ENCODE measurements at places on chromosomes 5 and 9.
A peak's percentile ranks its signal among the peaks of the same experiment; 100 is the strongest.

DNA sequence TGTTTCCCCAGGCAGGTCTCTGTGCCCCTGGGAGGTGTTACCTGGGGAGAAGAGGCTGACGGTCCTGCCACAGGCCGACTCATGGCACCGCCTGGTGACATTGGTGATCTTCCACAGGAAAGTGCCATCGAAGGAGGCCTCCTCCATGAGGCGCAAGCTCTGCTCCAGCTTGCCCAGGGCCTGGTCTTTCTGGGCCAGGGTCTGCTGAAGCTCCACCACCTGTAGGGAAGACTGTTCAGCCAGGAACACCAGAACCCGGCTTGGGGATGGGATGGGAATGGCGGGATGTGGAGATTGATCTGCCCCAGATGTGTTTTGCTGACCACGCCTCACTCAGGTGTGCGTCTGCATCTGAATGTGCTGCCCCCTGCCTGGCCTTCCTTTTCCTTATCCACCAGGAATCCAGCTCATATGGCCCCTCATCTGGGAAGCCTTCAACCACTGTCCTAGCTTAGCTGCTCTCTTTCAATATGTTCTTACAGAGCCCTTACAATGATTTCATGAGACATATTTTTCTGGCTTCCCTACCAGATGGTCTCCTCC is 15.2 kb downstream of the TRAF1 start:
- DNase-seq: no peak

DNA sequence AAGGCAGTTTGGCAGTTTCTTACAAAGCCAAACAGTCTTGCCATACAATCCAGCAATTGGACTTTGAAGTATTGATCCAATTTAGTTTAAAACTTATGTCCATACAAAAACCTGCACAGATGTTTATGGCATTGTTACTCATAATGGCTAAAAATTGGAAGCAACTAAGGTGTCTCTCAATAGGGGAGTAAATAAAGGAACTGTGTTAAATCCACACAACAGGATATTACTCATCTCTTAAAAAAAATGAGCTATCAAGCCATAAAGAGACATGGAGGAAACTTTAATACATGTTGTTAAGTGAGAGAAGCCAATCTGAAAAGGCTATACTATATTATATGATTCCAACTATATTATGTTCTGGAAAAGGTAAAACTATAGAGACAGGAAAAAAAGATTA is 313.6 kb upstream of the CD180 start:
- DNase-seq: no peak

DNA sequence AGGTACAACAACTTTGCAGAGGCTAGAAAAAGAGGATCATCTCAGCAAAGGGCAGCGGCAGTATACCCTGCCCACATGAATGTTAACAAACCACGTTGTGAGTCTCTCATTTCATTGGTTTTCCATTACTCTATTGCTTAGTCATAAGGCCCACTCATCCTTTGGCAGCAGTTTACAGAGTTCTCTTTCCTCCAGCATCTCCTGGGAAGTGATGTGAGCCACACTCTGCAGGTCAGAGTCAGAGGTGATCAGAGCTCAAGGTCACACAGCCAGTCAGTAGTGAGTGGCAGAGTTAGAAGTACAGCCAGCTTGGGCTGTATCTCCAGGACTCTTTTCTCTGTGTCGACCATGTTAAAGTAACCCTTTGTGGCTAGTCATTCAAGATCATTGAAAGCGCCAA is 599.6 kb upstream of the GRAMD2B start:
- no peak for DNase-seq

DNA sequence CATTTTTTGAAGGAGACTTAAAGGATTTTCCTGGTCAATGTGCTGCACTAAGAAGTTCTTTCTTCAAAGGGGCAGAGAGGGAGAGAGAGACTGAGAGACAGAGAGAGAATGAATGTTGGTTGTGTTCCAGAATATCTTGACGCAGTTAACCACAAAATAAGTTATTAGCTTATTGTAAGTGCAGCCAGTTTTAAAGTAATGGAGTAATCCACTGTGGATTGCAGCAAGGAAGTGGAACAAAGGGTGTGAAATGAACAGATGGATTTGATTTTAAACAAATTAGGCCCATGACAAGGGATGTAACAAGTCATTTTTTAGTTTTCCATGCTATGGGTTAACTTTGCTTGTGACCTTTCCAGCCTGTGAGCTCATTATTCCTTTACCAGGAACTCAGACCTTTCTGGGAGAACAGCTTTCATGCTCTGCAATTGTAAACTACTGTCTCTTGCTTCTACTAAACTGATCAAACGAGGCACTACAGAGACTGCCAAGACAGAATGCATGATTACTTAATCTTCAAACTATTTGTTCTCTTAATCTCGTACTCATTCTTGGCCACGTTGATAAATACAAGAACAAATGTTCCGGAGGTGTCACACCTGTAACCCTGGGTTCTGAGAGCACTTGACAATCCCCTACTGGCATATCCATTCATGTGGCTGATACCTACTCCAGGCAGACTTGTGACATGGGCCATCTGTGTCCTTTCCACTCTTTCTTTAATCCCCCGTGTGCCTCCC is 131.1 kb downstream of the TLE1 start:
- DNase-seq: no peak

DNA sequence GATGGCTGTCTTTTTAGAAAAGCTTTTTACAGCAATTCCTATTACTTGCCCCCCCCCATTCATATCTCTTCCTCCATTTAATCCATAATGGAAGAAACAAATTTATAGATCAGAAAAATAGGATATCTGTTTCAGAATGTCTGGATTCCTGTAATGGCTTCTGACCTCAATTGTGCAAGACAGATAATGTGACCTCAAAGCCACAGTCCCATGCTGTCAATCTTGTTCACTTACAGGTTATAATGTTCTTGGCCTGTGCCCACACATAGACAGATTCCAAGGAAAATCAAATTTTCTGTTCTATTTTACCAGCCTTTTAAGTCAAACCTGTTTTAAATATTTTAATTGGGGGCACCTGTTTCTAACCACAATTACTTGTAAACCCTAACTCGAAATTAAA is 143.4 kb downstream of the ENTREP1 start:
- DNase-seq: no peak

GRCh38 chr5:14295610-14296009 is 152.5 kb downstream of the TRIO start:
- no peak for DNase-seq

- DNase-seq: peak; percentile 63
These were observed 304.7 kb upstream of the MSX2 start for GRCh38 chr5:174419540-174420132.

- no peak for DNase-seq
These were observed 18.0 kb downstream of the NNT start for GRCh38 chr5:43620944-43621505.

- no peak for DNase-seq
These were observed 793 bp downstream of the AGPAT2 start for GRCh38 chr9:136686534-136686793.

All from stimulated activated CD4-positive, alpha-beta T cell treated with anti-CD3 and anti-CD28 coated beads, Interleukin-15, amount 100 ng/mL, for 1 hour (primary cell).